ENCODE measurements at places on chromosomes 2 and 18. TPM values are rescaled to one million over a fixed set of nuclear protein-coding genes. Genes with fewer than 3 reads are reported as not detected.

STEAP3 gene
- not detected for total RNA-seq

ONECUT2 gene
- 0.02 TPM for total RNA-seq

TXNDC2 gene
- not detected for total RNA-seq

FZD7 gene
- total RNA-seq: 1.4 TPM

TFPI gene
- total RNA-seq: 0.05 TPM

CNRIP1 gene
- not detected for total RNA-seq

NMUR1 gene
- not detected for total RNA-seq

CYP26B1 gene
- not detected for total RNA-seq

GGCX gene
- total RNA-seq: 20.3 TPM

PLCL1 gene
- total RNA-seq: 2.8 TPM

SKOR2 gene
- 0.70 TPM for total RNA-seq

ALPP gene
- not detected for total RNA-seq

POTEC gene
- total RNA-seq: not detected

PDE6D gene
- 37.8 TPM for total RNA-seq

SERPINB10 gene
- total RNA-seq: 2.8 TPM

DTNA gene
- total RNA-seq: 0.84 TPM

CNGA3 gene
- total RNA-seq: not detected

PIEZO2 gene
- total RNA-seq: not detected

MRPL19 gene
- total RNA-seq: 51.0 TPM

NTSR2 gene
- total RNA-seq: not detected

TEKT4 gene
- total RNA-seq: not detected

B3GNT7 gene
- total RNA-seq: 0.34 TPM
